ENCODE measurements at places on chromosomes 2 and 18.
A peak's percentile ranks its signal among the peaks of the same experiment; 100 is the strongest.

DNA sequence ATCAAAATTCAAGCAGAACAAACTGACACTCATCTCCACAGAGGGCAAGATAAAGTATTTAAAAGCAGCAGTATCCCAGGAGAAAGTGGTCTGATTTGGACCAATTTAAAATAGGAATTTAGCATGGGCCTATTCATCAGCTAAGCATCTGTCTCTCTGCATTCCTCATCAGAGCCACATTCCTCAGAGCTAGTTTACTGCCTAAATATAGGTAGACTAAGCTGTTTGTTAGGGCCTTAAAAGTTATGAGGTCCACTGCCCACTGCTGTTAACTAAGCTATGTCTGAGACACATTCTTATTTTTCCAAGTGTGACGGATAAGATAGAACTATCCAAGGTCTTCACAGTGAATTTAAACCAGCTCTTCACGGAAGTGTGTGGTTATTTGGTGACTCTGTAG, 17.6 kb downstream of the NEB start:
- DNase-seq = no peak

- no peak for DNase-seq
Observed at GRCh38 chr2:60934165-60934722, 52.9 kb downstream of the REL start.

- DNase-seq = no peak
Observed at GRCh38 chr2:196537311-196537710, 102.2 kb upstream of the CCDC150 start.

DNA sequence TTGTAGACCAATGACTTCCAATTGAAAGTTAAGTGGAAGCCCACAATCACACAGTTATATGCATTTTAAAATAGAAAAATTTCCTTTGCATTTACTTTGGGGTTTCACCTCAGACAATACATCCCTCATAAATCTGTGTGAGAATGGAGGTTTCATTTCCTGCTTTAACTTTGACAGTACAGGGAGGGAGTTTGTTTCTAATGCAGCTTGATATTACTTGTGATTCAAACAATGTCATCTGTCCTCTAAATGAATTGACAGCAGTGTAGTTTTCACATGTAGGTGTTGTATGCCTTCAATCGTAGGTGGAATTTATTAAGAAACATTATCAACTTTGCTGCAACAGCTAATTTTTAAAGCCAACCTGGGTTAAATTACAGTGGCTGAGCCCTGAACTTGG, 75.2 kb downstream of the TMEFF2 start:
- DNase-seq = no peak

- DNase-seq = no peak
Observed at GRCh38 chr2:128690431-128690830, 371.8 kb upstream of the HS6ST1 start.

DNA sequence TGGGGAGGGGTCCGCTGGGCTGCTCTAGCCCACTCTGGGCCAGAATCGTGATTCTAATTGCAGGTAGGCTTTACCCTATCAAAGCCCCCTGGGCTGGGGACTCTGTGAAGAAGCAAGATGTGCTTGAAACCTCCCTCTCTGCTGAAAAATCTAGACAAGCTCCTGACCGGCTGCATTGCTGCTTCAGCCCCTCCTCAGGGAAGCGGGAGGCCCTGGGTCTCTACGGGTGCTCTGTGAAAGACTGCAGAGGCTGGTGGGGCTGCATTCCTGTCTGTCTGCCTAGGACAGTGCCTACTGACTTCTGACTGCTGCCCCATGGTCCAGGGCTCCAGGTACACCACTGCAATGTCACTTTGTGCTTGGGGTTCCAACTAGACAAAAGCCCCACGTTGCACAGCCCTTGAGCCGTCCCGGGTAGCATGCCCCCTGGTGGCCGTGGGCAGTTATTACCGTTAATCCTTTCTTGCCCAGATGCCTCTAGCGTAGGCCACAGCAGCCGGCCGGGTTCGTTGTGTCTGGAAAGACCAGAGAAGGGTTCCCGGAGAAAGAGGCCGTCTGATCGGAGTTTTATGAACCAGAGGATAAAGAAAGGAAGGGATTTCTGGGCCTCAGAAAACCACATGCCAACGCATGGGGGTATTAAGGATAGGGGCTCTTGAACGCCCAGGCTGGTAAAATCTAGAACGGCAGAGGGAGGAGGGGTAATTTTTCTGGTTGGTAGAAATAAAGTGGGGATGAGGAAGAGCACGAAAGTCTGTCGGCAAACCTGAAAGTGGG, 15.9 kb upstream of the C1QL2 start:
- DNase-seq = no peak

DNA sequence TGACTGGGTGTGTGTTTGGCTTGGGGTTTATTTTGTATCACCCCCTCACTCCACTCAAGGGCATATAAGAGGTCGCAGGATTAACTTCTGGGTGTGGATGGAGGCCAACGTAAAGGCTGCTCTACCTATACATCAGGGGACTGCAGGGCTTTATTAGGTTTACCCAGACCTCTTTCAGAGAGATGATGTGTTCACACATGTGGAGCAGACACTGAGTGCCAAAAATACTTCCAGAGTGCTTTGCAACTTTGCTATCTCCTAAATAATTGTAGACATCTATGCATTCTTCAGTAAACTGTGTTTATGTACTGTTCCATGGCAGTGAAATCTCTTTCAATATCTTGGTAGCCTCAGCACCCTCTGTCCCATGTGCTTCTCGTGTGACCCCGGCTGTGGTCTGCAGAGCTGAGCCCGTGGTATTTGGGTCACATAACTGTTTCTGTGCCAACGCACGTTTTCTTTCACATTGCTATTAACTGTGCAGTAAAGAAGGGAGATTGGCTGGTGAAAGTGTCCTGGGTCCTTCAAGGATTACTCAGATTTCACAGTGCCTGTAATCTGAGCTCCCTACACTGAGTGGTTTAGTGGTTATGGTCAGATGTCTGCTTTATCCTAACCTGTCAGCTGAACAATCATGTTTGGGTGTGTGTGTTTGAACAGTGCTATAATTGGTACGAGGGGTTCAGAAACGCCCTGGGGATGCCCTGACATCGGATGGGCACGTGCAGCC, 208.1 kb downstream of the VAPA start:
- peak; percentile 74 for DNase-seq

DNA sequence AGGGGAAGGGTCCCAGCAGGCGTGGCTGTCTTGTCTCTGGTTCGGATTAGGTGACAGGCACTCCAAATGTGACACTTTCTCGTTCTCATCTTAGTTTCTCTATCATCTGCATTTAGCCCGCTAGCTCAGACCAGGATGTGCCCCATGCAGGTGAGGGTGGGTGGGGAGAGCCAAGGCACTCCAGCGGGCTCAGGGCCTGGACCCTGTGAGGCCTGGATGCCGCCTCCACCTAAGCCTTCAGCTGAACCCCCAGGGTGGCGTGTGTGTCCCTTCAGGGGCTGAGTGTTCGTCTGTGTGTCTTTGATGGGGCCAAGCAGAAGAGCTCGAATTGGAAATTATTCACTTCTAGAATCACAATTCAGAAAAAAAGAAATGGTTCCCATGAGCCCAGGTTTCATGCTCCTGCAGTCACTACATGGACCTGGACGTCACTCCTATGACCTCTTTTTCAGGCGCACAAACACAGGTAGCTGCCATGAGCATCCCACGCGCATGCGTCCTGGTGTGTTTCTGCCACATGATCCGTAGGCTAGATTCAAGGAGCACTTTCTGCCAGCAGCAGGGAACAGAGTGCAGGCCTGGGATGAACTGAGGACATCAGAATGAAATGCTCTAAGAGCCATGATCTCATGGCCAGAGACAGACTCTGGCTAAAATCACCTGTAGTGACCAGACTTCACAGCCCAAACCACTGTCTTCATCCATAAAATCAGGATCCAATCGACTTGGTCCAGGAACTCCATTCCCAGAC, 25.8 kb downstream of the CIDEA start:
- DNase-seq = no peak

GRCh38 chr2:95313296-95314131, 16.4 kb downstream of the KCNIP3 start:
- DNase-seq = no peak

GRCh38 chr2:196516564-196516963, 123.0 kb upstream of the CCDC150 start:
- no peak for DNase-seq

GRCh38 chr18:36327352-36328316, 30.1 kb downstream of the FHOD3 start:
- no peak for DNase-seq

GRCh38 chr18:58087928-58088690, 44.1 kb downstream of the NEDD4L start:
- DNase-seq = no peak
